Uterus (tissue), 4 donors: ENCODE measurements at places on chromosomes 1 and 21.
A peak's percentile ranks its signal among the peaks of the same experiment; 100 is the strongest.

- H3K27ac ChIP-seq: no peak within 1 kb of the TSS
- H3K36me3 ChIP-seq: no peaks in the 10 kb centered on the region
- no peaks in the 10 kb centered on the region for H3K4me1 ChIP-seq
- no peak within 1 kb of the TSS for H3K4me3 ChIP-seq
- H3K27me3 ChIP-seq: no peaks in the 10 kb centered on the region
Measured at GRCh38 chr21:46604975-46605766, at the start of gene S100B. TSS of gene S100B (minus strand) at chr21:46605082. CDS start at chr21:46602415, 2,667 bp downstream.

GRCh38 chr1:204915861-204916495 lies 45.3 kb downstream of the NFASC start:
- no peaks in the 10 kb centered on the region for H3K27me3 ChIP-seq
- H3K36me3 ChIP-seq: no peaks in the 10 kb centered on the region
- no peaks in the 10 kb centered on the region for H3K4me1 ChIP-seq
- H3K4me3 ChIP-seq: no peak overlapping the region

GRCh38 chr1:111867868-111868440 lies 112.3 kb downstream of the DDX20 start:
- no peak overlapping the region for H3K27ac ChIP-seq
- H3K4me1 ChIP-seq: no peaks in the 10 kb centered on the region
- no peak overlapping the region for H3K4me3 ChIP-seq

DNA sequence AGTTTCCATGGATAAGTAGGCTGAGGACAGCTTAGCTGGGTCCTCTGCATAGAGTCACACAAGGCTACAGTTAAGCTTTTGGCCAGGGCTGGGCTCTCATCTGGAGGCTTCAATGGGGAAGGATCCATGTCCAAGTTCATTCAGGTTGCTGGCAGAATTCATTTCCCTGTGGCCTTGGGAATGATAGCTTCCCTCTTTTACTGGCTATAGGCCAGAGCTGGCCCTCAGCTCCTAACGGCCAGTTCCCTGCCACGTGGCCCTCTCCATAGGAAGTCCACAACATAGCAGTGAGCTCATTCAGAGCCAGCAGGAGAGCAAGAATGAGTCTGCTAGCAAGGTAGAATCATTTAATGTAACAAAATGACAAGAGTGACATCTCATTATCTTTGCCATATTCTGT lies 15.1 kb upstream of the PODN start:
- no peak overlapping the region for H3K27ac ChIP-seq
- no peaks in the 10 kb centered on the region for H3K27me3 ChIP-seq
- no peaks in the 10 kb centered on the region for H3K36me3 ChIP-seq
- H3K4me3 ChIP-seq: no peak overlapping the region

DNA sequence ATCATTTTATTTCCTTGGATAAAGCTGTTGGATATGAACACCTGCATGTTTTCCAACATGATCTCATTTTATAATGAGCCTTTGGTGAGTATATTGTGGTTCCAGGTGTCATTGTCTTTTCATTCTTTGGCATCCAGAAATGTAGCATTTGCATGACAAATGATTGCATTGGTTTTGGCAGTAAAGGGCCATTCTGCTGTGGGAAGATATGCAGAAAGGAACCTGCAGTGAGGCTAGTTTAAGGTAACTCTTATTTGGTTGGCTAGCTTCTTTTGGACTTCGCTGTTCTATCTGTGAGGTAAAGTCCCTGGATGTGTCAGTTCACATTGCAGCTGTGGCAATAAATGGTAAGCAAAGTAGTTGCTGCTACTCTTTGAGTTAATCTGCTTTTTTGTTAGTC lies 343.0 kb downstream of the AMY1C start:
- H3K27ac ChIP-seq: no peak overlapping the region
- H3K4me3 ChIP-seq: no peak overlapping the region
- H3K27me3 ChIP-seq: no peaks in the 10 kb centered on the region
- no peak for DNase-seq
- no peaks in the 10 kb centered on the region for H3K36me3 ChIP-seq

GRCh38 chr1:194062962-194063361 lies 876.5 kb upstream of the B3GALT2 start:
- H3K27me3 ChIP-seq: no peaks in the 10 kb centered on the region
- no peak overlapping the region for H3K27ac ChIP-seq
- no peaks in the 10 kb centered on the region for H3K36me3 ChIP-seq
- H3K4me3 ChIP-seq: no peak overlapping the region
- DNase-seq: no peak
- no peaks in the 10 kb centered on the region for H3K4me1 ChIP-seq

DNA sequence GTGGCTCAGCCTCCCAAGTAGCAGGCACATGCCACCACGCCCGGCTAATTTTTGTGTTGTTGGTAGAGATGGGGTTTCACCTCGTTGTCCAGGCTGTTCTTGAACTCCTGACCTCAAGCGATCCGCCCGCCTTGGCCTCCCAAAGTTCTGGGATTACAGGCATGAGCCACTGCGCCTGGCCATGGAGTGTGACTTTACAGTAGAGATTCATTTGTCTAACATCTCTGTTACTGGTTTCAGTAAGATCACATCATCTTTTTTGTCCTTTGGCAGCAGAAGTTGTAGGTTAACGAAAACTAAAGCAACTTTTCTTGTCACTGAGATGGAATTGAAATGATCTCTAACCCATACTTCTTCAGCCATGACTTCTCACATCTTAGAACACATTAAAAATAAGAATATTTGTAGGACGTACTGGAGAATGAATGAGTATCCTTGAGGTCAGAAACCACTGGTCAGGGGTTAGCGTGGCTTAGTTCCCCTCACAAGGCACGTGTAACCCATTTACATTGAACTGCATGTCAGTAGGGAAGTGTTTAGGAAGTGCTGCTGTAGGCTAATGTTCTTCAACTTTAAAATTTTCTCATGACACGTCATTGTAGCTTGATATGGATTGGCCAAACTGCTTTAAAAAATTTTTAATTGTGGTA lies 75.9 kb downstream of the CAMTA1 start:
- no peaks in the 10 kb centered on the region for H3K36me3 ChIP-seq
- no peaks in the 10 kb centered on the region for H3K4me1 ChIP-seq
- no peak for DNase-seq
- H3K4me3 ChIP-seq: no peak overlapping the region

DNA sequence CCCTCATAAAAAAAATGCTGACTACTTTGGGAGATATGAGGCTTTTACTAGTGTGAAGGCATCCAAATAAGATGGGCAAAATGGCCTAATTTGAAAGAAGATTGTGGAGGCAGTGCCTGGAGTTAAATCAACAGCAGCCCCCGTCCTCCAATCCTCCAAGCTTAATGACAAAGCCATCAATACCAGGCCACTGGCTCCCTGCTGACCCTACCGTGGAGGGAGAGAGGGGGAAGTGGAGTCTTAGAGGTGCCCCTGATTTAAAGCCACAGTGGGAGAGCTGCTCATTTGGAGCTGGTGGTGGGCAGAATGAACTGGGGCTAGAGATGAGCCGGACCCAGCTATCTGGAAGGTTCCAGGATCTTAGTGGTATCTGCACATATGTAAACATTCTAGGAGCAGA lies 24.3 kb upstream of the KNCN start:
- DNase-seq: no peak
- no peaks in the 10 kb centered on the region for H3K36me3 ChIP-seq
- H3K4me1 ChIP-seq: no peaks in the 10 kb centered on the region
- H3K4me3 ChIP-seq: no peak overlapping the region
- H3K27ac ChIP-seq: no peak overlapping the region

DNA sequence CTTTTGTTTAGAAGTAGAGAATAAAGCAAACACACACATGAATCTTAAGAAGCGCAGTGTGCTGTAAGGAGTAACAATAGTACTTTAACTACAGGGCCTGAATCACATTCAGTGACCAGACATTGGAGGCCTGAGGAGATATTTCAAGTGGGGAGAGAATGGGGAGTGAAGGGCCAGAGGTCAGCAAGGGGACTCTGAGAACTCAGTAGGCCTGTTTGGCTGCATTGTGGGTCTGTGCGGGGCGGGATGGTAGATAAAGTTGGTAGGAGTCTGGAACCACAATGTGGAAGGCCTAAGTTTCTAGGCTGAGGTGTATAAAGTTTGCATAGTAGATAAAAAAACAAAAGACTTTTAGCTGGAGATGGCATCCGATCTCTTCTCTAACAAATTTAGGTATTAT lies 52.7 kb upstream of the WLS start:
- H3K4me3 ChIP-seq: no peak overlapping the region
- no peak overlapping the region for H3K27ac ChIP-seq
- H3K36me3 ChIP-seq: no peaks in the 10 kb centered on the region
- no peaks in the 10 kb centered on the region for H3K27me3 ChIP-seq
- DNase-seq: no peak
- no peaks in the 10 kb centered on the region for H3K4me1 ChIP-seq

- peak; percentile 64 for DNase-seq
- no peaks in the 10 kb centered on the region for H3K27me3 ChIP-seq
- peak overlapping the region; percentile 22 for H3K27ac ChIP-seq
Measured at GRCh38 chr1:10679496-10680220, 116.8 kb downstream of the CASZ1 start.

- DNase-seq: no peak
- no peaks in the 10 kb centered on the region for H3K36me3 ChIP-seq
- H3K27me3 ChIP-seq: no peaks in the 10 kb centered on the region
Measured at GRCh38 chr1:199955235-199955634, 72.3 kb upstream of the NR5A2 start.

DNA sequence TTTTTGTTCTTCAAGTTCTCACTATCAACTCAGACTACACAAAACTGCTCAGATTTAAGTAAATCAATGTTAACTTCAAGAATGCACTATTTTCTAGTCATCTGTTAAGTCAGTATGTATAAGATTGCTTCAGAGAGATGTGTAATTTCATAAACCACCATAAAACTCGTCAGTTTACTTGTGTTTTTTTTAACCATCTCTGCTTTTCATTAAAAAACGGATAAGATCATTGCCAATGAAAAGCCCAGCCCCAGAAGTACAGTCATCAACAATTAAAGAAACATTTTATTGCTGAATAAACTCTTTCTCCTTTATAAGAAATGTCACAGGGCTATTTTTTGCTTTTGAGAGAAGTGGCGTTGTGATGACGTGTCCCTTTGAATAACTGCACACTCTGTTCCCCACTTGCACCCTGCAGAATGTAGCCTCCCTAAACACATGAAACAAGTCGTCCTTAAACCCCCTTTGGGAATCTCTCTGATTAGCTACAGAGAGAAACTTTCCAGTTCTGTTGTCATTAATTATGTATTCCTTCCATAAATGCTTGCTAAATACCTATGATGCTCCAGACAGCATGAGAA lies 202.7 kb upstream of the FOXD3 start:
- H3K4me1 ChIP-seq: no peaks in the 10 kb centered on the region
- no peaks in the 10 kb centered on the region for H3K27me3 ChIP-seq
- H3K4me3 ChIP-seq: no peak overlapping the region

GRCh38 chr1:223161321-223161720 lies 18.3 kb upstream of the TLR5 start:
- H3K36me3 ChIP-seq: no peaks in the 10 kb centered on the region
- no peak overlapping the region for H3K27ac ChIP-seq
- no peak overlapping the region for H3K4me3 ChIP-seq
- no peaks in the 10 kb centered on the region for H3K4me1 ChIP-seq
- DNase-seq: no peak
- no peaks in the 10 kb centered on the region for H3K27me3 ChIP-seq

DNA sequence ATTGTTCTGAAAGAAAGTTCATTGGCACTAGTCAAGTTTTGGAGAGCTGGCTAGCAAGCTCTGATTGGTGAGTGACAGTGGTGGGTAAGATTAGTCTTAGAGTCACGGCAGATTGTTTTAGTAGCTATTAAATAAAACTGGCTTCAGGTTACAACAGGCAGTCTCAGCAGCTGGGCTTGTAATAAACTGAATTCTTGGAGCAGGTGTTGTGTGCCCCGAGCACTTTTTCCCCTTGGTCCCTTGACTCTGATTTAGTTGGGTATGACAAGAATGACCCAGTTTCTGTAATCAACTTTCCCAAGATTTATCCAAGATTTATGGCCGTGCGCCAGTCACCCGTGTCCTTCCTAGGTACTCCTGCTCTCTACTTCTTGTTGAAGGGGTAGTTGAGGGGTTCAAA lies 40.2 kb downstream of the TBCE start:
- H3K27ac ChIP-seq: no peak overlapping the region
- H3K4me1 ChIP-seq: no peaks in the 10 kb centered on the region
- DNase-seq: no peak

DNA sequence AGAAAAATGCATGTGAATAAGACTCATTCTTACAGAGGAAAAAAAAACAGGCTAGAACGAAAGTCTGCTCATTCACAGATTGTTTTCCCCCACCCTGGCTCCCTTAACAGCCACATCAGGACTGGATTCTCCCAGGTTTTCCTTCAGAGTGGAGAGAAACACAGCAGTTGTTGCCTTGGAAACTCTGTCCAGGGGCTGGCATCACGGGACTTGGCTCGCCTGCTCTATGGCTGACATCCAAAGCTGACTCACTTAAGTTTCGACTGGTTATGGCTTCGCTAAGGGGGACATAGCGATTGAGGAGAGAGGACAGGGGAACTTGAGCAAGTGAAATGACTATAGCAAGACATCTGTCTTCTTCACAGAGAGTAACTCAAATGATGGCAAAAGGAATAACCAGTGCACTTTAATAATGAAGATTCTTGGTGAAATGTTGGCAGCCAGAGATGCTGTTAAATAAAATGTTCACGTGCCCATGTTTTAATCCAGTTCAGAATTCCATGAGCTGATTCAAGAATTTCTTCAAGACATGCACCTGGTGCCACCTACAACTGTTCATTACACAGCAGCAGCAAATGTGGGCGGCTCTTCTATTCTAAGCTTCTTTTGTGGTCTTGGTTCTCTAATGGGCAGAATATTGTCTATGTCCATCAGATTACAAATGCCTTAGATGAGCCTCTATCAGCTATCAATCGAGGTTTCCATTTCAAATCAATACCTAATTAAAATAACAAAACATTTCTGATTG lies 21.8 kb downstream of the MIS18A start:
- no peaks in the 10 kb centered on the region for H3K36me3 ChIP-seq
- H3K4me3 ChIP-seq: no peak overlapping the region
- H3K27me3 ChIP-seq: no peaks in the 10 kb centered on the region
- peaks cover 6% of the 10 kb centered on the region for H3K4me1 ChIP-seq
- H3K27ac ChIP-seq: peak overlapping the region; percentile 63

DNA sequence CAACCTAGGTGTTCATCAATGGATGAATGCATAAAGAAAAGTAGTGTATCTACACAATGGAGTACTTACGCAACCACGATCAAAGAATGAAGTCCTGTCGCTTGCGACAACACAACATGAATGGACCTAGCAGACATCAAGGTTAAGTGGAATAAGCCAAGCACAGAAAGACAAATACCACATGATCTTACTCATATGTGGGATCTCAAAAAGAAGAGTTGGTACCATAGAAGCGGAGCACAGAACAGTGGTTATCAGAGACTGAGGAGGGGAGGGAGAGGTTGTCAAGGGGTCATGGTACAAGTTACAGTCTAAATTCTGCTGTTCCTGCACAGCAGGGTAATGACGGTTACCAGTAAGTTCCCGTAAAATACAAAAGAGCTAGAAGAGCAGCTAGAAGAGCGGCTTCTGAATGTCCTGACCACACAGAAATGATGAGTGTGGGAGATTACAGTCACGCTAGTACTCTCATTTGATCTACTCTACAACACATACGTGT lies 36.7 kb downstream of the NPHP4 start:
- no peak overlapping the region for H3K4me3 ChIP-seq
- H3K27me3 ChIP-seq: no peaks in the 10 kb centered on the region
- no peak overlapping the region for H3K27ac ChIP-seq
- H3K4me1 ChIP-seq: no peaks in the 10 kb centered on the region
- no peak for DNase-seq

GRCh38 chr1:33903210-33903589 lies 39.3 kb downstream of the HMGB4 start:
- H3K4me3 ChIP-seq: no peak overlapping the region
- H3K4me1 ChIP-seq: no peaks in the 10 kb centered on the region
- H3K36me3 ChIP-seq: no peaks in the 10 kb centered on the region
- H3K27me3 ChIP-seq: no peaks in the 10 kb centered on the region
